ENCODE measurements at places on chromosomes 11 and 22.

DNA sequence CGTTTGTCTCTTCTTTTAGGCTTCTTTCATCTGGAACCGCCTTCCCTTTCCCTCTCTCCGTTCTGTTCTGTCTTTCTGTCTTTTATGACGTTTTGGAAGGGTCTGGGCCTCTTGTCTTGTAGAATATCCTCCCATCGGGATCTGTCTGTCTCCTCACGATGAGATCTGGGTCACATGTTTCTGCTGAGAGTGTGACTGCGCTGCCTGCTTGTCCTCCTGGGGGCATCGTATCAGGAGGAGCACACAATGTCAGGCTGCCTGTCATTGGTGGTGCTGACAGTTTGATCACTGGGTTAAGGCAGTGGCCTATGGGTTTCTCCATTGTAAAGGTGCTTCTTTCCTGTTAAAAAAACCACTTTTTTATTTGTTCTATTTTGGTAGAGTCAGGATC, 60.4 kb upstream of the PARVG start:
- no peak for DNase-seq

DNA sequence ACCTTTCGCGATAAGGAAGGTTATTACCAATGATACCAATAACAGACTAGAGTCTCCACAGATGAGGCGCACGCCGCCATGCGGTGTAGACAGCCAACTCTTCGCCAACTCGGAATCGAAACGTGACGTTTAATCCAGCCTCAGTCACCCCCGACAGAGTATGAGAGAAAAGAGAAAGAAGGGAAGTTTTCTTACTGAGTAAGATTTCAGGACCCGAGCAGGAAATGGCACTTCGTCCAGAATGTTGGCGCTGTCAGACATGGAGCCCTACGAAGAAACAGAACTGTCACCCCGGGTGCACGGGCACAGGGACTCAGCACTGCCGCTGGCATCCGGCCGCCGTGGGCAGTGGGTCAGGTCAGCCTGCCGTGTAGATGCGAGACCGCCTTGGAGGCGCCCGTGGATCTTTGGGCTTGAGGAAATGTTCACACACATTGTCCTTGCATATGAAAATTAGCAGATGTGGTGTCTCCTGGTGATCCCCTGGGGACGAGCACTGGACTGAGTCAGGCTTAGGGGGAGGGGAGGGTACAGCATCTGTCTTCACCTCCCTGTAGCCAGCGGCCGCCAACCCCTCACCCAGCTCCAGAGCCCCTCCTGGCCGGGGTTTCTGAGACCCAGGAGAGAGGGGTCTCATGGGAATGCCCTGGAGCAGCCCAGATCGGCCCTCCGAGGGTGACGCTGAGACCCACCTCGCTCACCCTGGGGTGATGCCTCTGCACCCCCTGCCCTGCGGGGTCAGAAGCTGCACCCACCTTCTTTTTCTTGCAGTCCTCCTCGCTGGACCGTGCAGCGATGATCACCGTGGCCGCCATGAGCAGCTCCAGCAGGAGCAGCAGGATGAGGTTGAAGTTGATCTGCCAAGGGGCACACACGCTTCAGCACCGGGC, 8.3 kb downstream of the MLC1 start:
- no peak for DNase-seq

DNA sequence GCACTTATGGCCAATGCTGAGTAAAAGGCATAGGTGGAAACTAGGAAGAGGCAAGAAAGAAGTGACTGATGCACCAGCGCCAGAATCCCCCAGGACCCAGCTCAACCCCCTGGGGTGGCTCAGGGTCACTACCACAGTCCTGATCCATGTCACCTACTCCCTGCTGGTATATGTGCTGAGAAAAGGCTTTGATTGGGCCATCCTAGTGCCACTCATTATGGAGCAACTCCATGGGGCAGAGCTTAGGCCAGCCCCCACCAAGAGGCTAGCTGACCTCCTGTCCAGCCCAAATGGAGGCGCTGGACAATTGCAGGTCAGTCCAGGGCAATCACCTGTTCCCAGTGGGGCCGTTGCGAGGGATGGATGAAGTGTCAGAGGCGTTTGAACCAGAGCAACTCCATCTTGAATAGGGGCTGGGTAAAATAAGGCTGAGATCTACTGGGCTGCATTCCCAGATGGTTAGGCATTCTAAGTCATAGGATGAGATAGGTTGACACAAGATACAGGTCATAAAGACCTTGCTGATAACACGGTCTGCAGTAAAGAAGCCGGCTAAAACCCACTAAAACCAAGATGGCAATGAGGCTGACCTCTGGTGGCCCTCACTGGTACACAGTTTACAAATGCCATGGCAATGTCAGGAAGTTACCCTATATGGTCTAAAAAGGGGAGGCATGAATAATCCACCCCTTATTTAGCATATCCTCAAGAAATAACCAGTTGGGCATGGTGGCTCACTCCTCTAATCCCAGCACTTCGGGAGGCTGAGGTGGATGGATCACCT, 20.6 kb upstream of the DAGLA start:
- DNase-seq: no peak

- DNase-seq: no peak
Observed at GRCh38 chr11:3226846-3227567, 5.2 kb downstream of the MRGPRE start.

DNA sequence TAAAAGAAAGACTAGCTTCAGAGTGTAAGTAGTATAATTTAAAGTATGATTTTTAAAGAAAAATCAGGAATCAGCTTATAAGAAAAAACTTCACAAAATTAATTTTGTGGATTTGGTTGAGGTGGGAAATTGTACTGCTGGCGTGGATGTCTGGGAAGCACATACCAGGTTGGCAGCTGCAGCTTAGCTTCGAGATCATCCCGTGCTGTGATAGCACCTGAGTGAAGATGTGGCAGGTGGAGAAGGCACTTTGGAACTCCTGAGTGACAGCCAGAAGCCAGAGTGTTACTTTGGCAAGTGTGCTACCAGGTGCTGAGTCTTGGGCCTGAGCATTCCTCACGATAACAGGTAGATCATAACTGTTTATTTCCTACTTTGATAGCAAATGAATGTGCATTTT, 17.7 kb downstream of the ZC3H12C start:
- no peak for DNase-seq

DNA sequence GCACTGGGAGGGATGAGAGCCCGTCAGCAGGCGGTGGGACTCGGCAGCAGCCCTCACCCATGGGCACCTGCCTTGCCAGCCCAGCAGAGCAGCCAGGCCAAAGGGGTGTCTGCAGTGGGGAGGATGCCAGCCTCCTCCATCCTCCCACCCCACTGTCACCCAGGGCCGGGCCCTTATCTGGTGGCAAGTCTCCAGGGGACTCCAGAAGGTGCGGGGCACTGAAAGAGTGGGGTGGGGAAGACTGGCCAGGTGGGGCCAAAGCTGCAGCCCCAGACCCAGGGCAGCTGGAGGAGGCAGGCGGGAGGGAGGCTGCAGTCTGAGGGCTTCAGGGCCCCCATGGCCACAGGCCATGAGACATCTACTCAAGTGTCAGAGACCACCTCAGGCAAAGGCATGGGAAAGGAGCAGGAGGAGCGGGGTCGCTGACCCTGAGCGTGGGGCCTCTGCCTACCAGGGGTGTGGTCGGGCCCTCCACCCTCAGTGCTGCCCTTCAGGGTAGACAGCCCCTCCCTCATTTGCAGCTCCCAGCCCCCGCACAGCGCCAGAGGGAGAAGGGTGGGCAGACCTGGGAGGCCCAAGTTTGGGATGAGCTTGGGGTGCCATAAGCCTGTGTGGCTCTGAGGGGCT, 3.5 kb downstream of the DGCR6L start:
- DNase-seq: no peak

DNA sequence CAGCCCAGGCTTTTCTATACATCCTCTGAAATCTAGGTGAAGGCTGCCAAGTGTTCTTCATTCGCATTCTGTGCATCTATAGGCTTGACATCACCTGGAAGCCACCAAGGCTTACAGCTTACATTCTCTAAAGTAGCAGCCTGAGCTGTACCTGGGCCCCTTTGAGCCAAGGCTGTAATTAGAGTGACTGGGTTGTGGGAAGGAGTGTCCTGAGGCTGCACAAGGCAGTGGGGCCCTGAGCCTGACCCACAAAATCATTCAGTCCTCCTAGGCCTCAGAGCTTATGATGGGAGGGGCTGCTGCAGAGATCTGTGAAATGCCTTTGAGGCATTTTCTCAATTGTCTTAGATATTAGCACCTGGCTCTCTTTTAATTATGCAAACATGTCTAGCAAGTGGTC, 33.0 kb upstream of the RDX start:
- DNase-seq: no peak
